Activated naive CD4-positive, alpha-beta T cell treated with anti-CD3 and anti-CD28 coated beads for 36 hours (primary cell): ENCODE measurements at places on chromosomes 7 and 10. TPM values are rescaled to one million over a fixed set of nuclear protein-coding genes. Genes with fewer than 3 reads are reported as not detected.

WNT2 gene
- not detected for total RNA-seq

SPDYE1 gene
- total RNA-seq = not detected

NKX1-2 gene
- total RNA-seq = not detected

SPDYE2B gene
- total RNA-seq = not detected

EN2 gene
- total RNA-seq = not detected
